Mesothelial cell of epicardium (in vitro differentiated cells): ENCODE measurements at places on chromosomes 1 and 21.
A peak's percentile ranks its signal among the peaks of the same experiment; 100 is the strongest.

- no peak for DNase-seq
These were observed 134.6 kb downstream of the BRINP2 start for GRCh38 chr1:177305040-177306018.

DNA sequence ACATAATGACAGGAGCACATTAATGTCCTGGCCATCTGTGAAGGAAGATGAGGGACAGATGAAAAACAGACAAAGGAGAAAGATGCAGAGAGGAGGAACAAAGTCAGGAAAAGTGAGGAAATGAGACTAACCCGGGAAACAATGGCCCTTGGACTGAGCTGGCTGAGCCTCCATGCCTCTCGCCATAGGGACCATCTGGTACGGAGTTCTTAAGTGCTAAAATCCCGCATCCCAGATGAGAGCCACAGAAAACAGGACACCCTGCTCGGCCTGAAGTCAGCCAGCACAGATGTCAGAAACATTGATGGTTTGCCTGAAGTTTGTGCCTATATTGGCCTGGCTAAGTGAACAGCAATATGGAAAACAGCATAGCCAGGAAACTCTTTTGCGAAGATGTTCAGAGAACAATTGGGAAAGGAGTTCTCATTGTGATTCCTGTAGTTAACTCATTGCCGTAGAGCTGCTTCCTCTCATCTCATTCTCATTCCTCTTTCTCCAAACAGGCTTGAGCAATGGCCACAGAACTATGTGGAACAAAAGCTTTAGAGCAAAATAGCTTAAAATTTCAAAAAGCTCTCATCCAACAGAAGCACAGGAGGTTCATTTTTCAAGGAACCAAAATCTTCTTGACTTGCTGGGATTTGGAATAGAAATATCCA is 96.6 kb downstream of the ASTN1 start:
- DNase-seq: no peak

DNA sequence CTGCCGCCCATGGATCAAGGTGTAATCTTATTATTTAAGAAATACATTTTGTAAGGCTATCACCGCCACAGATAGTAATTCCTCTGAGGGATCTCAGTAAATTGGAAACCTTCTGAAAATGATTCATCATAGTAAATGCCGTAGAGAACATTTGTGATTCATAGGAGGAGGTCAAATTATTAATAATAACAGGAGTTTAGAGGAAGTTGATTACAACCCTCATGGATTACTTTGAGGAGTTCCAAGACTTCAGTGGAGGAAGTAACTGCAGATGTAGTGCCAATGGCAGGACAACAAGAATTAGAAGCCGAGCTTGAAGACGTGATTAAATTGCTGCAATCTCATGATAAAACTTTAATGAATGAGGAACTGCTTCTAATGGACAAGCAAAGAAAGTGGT is 280.1 kb downstream of the PTPRC start:
- no peak for DNase-seq

- no peak for DNase-seq
These were observed 671.9 kb downstream of the PTPRC start for GRCh38 chr1:199310708-199311107.

DNA sequence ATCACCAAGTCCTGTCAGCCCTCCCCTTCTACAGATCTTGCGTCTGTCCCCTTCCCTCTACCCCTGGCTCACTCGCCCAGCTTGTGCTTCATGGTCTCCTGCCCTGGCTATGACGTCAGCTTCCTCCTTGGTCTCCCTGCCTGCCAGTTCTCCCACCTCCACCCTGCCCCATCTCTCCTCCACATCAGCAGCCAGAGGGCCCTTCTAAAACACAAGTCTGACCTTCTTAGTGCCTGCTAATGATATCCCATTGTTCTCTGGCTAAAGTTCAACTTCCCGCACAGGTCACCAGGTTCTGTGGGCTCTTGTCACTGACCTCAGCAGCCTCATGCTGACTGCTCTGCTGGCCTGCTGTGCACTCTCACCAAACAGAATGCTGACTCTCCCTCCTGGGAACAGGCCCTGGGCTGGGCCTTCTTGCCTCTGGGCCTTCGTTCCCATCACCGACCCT is 24.7 kb upstream of the MYCL start:
- no peak for DNase-seq

DNA sequence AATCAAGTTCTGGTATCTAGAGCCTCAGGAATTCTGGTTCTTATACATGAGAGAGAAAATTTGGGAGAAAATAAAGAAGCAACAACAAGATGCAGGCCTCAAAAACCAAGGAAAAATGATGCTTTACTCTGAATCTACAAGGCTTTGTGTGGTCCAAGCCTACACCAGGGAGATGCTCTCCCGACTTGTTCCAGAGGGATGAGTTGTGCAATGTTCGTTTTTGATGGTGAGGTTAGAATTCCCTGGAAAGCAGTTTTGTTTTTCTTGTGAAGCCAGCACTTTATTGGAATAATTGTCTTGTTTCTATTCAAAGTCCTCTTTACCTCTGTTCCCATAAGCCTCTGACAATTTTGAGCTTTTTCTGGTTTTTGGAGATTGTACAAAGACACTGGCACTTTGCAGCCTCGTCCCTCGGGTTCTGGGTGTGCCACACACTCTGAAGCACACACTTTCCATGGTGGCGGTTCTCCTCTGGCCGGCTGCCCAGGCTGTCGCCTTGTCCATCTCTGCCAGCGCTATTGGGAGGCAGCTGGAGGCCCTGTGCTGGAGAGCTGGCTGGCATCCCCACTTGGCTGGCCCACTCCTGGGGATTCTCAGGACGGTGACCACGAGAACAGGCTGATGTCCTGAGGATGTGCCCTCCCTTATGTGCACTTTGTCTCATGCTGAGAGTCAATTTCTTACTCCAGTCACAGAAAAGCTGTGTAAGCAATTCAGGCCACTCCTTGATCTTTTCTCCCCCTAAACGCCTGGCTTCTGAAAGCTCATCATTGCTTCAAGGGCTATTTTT is 70.2 kb downstream of the EDEM3 start:
- no peak for DNase-seq

DNA sequence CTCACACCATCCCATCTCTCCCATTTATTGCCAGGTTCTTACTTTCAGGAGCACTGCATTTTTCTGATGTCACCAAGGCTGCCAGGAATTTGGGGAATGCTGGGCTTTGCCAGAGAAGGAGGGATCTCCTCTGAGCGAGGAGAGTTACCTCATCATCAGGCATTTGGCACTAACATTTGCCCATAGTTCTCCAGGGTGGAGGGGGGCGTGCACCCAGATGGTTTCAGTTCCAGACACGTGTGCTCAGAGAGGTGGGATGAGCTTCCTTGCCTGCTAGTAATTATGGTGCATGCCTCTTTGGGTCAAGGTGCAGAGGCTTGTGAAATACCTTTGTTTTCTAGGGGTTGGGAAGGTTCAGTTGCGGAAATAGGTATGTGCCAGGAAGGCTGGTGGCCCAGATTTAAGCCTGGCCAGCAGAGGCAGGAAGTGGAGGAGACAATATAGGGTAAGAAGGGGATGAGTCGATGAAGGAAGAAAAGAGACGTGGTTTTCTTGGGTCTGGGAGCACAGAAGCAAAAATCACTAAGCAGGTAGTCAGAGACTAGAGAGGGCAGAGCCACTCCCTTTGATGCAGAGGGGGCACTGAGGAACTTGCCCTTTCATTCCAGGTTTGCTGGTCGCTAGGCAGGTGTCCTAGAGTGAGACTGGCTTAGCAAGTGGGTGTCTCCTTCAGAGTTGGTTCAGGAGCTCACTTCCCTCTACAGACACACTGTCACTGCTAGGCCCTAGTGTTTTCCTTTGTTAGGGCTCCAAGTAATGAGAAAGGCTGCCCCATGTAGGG is 7.2 kb downstream of the TUFT1 start:
- peak; percentile 37 for DNase-seq

GRCh38 chr1:21340230-21340945 is 50.1 kb upstream of the ECE1 start:
- no peak for DNase-seq

GRCh38 chr1:21313203-21313885 is 23.1 kb upstream of the ECE1 start:
- DNase-seq: no peak

- DNase-seq: no peak
These were observed 40.4 kb upstream of the BMP8A start for GRCh38 chr1:39450956-39451606.

DNA sequence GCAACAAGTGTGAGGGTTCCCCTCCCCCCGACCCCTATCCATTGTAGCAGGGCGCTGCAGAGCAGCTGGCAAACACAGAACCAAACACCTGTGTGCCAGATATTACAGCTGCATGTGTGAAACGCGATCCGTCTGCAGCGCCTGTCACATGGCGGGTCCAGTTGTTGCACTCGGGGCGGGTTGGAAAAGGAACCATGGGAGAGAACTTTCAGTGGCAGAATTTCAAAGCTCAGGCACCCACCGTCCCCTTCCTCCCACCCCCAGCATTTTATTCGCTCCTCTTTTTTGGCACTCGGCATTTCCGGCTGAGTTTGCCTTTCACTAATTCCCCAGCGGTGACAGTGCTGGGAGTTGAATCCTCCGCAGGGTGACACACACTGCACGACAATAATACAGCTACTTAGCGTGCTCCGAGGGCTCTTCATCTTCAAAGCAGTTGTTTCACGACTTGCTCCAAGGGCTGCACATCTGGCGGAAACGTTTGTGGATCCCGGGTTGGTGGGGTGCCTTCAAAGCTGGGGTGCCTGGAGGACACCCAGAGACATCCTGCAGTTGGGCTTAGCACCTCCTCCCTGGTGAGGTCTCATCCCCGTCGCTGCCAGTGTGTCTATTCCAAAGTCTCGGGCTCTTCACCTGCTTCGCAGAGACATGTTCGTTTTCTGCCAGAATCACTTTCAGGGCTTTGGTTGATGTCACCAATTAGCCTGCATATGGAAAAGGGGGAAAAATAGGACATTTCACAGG is 180.7 kb downstream of the ZBTB18 start:
- no peak for DNase-seq

- no peak for DNase-seq
These were observed 558 bp downstream of the USP1 start for GRCh38 chr1:62437273-62437940.

- no peak for DNase-seq
These were observed 50.8 kb downstream of the HS2ST1 start for GRCh38 chr1:86965012-86965826.

DNA sequence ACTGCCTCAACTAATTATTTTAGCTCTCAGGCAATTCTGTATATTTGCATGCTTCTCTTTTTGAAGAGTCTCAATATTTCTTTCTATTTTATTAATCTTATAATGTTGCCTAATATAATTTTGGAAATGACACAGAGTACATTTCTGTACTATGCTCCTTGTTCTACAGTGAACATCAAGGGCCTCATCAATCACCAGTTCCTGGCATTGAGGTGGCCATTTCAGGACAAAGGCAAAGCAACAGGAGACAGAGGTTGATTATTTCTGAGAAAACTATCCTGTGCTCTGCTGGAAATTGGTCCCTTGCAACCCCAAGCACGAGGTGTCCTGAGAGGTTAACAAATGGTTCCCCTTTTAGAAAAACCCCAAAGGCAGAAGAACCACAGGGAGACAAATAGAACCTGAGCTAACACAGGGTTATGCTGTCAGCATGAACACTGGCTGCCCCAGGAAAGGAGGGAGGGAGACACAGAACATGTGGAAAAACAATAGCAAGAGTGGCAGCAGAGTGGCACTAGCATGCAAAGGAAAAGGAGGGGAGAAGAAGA is 63.9 kb upstream of the VAV3 start:
- DNase-seq: no peak

DNA sequence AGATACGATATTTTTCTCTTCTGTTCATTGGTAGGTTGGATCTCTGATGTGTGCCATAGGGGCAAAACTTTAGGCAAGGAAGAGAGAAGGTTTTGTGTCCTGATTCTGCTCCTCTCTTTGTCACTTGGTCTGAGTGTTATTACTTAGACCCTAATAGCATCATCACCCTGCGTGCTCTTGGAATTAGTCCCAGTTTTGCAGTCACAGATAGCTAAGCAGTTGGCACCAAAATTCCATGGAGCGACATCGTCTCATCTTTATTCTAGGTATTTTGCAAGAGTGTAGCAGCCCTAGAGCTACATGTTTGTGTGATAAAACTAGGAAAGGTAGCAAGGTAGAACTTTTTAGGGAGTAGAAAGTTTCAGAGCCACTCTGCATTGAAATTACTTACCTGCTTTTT is 23.8 kb downstream of the PIP5K1A start:
- DNase-seq: no peak

DNA sequence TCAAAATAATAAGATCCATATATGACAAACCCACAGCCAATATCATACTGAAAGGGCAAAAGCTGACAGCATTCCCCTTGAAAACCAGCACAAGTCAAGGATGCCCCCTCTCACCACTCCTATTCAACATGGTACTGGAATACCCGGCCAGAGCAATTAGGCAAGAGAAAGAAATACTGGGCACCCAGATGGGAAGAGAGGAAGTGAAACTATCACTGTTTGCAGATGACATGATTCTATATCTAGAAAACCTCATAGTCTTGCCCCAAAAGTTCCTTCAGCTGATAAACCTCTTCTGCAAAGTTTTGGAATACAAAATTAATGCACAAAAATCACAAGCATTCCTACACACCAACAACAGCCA is 442.7 kb downstream of the PTBP2 start:
- DNase-seq: no peak

DNA sequence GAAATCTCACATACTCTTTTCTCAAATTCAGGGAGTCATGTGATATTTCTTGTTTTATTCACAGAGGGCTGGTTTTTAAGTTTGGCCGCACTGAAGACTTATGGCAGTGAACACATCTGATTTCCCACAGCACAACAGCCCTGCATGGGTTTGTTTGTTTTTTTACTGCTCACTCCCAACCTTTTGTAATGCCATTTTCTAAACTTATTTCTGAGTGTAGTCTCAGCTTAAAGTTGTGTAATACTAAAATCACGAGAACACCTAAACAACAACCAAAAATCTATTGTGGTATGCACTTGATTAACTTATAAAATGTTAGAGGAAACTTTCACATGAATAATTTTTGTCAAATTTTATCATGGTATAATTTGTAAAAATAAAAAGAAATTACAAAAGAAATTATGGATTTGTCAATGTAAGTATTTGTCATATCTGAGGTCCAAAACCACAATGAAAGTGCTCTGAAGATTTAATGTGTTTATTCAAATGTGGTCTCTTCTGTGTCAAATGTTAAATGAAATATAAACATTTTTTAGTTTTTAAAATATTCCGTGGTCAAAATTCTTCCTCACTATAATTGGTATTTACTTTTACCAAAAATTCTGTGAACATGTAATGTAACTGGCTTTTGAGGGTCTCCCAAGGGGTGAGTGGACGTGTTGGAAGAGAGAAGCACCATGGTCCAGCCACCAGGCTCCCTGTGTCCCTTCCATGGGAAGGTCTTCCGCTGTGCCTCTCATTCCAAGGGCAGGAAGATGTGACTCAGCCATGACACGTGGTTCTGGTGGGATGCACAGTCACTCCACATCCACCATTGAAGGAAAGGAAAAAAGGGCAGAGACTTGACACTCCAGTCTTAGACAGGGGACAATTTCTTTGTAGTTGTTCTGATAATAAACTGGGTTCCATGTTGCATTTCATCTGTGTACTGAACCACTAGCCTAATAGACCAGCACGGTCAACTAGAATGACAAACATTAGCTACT is 22.8 kb downstream of the TMEM50A start:
- DNase-seq: no peak

GRCh38 chr1:27109103-27109822 is 45.7 kb downstream of the SLC9A1 start:
- no peak for DNase-seq

GRCh38 chr1:70441392-70442035 is 30.4 kb downstream of the CTH start:
- no peak for DNase-seq
